ENCODE measurements at places on chromosomes 3 and 15.

DNA sequence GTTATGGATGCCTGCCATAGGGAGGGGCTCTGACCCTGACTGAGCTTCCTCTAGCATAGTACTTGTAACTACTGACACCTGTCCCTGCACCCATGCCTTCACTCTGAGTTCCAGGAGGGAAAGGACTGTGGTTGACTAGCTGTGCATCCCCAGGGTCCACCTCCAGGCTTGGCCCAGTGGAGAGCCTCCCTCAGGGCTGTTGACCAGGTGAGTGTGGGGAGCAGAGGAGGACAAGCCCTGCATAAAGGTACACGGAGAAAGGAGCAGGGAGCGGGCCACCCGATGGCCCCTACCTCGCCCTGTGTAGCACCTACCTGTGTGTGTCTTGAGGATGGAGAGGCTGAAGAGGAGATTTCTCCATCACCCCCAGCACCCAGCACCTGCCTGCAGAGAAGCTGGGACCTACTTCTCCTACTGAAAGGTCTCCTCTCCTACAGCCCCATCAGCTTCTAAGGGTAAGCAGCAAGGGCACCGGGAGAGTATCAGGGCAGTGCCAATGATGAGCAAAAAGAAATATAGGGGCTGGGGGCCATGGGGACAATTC lies 6.7 kb upstream of the LTF start:
- no peak for DNase-seq

DNA sequence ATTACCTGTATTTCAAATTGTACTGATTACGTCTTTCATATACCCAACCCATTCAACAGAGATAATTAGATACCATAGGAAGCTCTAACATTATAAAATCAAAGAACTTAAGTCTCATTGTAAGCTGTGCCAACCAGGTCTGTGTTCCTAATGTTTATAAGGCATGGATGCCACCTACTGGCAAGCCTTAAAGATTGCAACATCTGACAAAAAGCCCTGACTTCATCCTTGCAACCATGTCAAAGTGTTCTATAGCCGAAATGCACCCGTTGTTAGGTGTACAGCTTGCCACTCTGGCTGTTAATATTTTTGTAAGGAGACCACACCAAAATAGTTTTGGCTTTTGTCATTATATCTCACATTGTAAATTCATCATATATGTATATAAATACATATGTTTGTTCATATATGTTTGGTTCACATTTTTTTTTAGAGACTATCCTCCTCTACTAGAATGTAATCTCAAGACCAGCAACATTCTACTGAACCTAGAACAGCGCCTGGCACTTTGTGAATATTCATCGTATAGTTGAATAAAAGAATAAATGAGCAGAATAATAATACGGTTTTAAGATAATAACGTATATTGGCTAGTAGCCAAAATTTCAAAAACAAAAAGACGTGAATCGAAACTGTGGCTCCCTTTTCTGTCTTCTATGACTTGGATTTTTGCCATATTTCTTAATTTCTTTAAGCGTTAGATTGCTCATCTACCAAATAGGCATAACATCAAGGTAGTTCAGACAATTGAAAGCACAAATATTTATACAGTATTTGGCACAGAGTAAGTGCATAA lies 258.1 kb downstream of the TBL1XR1 start:
- no peak for DNase-seq

DNA sequence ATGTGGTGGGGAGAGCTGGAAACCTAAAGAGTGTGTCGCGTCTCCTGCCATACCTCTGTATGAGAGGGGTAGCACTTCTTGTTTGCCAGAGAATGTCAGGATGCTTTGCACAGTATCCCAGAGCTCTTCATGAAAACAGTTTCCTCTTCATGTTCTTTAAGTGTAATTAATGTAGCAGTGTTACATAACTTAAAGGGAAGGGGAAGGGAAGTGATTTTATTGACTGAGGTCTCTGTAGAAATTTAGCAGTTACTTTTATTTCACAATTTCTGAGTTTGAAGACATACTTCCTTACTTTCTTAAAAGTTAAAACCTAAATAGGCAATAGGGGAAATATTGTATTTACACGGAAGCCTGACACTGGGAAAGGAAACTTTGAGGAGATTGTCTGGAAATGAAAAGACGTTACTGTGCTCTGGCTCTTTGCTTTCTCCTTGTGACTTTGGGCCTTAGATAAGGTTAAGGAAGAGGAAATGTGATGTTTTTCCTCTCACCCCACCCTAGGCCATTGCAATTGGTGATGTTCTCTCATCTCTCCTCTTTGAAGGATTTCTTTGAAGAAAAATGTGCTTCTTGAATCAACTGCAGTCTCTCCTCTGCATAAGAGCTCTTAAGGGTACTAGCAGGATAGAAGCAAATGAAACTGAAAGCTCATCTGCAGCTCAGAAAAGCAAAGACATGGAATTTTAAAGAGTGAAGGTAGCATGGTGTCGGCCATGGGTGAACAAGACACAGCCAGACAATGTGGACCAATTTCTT lies 6.0 kb downstream of the NXPE3 start:
- no peak for DNase-seq

- no peak for DNase-seq
Measured at GRCh38 chr15:70339571-70340493, 242.1 kb upstream of the TLE3 start.

- DNase-seq, result no peak
Measured at GRCh38 chr3:197674741-197675562, 61.8 kb downstream of the RUBCN start.

- DNase-seq, result no peak
Measured at GRCh38 chr15:33190539-33190938, 4.0 kb downstream of the FMN1 start.

GRCh38 chr3:127396473-127396872 lies 108.6 kb upstream of the PRR20G start:
- DNase-seq, result peak; percentile 56

DNA sequence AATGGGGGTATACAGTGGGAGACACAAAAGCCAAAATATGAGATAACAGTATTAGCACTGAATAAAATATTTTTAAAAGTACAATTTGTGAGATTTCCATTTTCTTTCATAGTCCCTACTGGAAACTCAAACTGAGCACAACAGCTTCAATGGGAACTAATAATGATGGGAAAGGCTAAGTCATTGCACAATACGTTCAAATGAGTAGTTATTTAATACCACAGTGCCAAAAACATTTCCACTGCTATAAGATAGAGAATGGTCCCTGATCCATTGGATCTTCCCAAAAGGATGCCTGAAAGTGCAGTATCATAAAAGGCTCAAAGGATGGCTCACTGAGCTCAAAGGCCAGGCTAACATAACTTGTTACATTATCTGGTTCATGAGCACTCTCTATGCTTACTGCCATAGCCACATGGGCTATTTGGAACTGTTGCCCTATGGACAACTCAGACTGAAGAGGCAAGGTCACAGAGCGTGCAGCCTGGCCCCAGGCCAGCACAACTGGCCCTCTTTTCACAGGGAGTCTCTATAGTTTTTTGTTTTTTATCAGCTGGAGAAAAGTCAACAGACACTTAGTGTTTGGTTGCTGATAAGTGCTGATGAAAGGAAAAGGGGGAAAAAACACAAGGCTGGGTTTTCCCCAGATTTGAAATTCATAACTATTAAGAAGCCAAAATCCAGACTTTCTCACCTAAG lies 54.1 kb upstream of the PPIB start:
- DNase-seq, result no peak

GRCh38 chr3:166836836-166837235 lies 543.3 kb downstream of the ZBBX start:
- DNase-seq, result no peak

DNA sequence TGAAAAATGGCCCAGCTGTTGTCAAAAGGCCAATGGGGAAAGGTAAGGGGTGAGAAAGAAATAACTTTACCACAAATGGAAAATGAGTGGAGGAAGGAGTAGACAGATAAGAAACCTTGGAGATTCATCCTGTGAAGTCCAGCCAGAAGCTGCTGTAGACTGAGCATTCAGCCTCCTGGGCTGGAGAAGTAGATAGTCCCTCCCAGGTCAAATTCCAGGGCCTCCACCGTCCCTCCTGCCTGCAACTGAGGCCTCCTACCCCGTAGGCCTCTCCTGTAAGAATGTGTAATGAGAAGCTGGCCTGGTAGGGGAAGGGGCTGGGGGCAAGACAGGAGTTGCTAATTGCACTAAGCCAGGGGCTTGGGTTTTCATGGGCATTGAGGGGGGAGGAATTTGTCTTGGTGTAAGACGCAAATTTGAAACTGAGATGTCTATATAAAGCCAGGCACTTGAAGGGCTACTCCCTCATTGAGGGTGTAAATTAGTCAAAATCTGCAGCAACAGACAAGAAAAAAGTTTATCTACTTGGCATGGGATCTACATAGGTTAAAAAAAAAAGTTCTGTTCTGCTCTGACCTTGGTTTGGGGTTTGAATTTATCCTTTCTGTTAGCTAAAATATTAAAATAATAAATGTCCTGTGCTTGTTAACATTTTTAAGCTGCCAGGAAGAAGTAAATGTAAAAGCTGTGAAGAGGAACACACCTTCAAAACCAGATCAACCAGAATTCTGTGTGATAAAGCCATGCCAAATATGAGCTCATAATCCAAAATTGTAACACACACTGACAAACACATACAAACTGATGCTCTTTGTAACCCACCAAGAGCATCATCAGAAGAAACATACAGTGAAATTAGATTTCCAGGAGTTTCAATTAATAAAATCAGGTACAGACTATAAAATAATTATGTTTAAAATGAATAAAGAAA lies 1.7 kb upstream of the RBP2 start:
- DNase-seq, result no peak

DNA sequence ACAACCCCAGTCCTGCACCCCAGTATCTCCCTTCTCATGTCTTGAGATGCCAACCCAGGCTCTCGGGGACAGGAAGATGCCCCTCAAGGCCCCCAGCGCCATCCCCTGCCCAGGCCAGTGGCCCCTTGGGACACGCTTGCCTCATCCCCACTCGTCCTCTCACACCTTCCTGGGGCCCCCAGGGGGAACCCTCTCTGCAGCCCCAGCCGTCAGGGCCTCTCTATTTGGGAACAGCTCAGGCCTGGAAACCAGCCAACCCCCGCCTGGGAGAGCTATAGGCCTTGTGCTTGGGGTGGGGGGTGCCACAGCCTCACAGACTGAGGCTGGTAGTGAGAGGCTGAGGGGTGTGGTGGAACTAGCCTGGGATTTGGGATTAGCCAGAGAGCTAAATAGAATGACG lies 7.8 kb downstream of the LINGO1 start:
- no peak for DNase-seq

- no peak for DNase-seq
Measured at GRCh38 chr3:13403847-13404246, 16.3 kb downstream of the NUP210 start.

DNA sequence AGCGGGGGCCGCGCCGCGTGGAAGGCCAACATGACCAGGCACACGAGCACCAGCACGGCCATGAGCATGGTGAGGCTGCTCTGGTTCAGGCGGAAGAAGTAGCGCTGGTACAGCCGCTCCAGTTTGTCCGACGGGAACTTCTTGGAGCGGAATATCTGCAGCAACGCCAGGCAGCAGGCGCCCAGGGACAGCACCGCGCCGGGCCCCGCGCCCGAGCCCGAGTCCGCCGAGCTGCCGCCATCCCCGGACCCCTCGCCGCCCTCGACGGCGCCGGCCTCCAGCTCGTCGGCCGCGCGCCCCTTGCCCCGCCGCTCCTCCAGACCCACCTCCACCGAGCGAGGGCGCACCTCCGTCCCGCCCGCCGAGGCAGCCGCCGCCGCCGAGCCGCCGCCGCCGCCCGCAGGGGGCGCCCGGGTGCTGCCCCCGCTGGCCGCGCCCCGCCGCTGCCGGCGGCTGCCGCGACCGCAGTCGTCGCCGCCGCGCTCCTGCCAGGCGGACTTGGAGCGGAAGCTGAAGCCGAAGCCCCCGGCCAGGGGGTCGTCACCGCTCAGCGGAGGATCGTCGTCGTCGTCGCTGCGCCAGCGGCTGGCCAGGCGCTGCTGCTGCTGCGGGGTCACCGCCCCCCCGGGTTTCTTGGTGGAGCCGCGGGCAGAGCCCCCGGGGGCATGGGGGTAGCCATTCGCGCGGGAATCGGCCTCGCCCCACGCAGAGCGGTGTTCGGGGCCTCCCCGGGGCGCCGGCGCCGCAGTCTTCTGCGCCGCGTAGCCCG lies 957 bp downstream of the ADCY5 start:
- DNase-seq, result no peak

DNA sequence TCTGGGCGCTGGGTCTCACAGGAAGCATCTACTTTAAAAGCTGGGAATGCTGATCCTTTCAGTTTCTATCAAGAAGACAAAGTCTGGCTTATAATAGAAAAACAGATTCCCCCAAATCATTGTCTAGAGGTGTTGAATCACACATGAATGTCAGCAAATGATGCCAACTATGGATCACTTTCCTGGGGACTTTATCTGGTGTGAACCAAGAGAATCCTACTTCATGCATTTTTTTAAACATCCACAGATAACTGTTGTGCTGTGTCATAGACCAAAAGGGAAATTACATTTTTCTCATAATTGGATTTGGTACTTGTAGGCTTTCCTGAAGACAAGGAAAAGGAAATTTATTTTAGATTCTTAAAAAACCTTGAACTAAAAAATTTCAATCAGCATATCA lies 132.7 kb downstream of the CD47 start:
- DNase-seq, result no peak

DNA sequence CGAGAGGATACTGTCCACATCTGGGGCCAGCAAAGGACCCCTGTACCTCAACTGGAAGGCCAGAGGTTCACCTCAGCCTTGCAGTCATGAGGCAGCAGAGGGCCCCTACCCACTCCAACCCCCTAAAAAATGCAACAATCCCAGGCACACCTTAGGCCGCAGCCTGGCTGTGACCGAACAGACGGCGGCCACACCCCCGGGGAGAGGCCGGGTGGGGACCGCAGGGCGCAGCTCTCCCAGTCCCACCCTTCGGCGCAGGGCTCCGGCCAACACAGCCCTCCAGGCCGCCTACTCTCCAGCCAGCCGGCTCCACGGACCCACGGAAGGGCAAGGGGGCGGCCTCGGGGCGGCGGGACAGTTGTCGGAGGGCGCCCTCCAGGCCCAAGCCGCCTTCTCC lies 457 bp upstream of the DNAJA4 start:
- DNase-seq, result no peak

- no peak for DNase-seq
Measured at GRCh38 chr3:187717572-187717971, 15.2 kb upstream of the RTP2 start.

- DNase-seq, result no peak
Measured at GRCh38 chr15:72599855-72600464, 54.5 kb upstream of the GOLGA6B start.

DNA sequence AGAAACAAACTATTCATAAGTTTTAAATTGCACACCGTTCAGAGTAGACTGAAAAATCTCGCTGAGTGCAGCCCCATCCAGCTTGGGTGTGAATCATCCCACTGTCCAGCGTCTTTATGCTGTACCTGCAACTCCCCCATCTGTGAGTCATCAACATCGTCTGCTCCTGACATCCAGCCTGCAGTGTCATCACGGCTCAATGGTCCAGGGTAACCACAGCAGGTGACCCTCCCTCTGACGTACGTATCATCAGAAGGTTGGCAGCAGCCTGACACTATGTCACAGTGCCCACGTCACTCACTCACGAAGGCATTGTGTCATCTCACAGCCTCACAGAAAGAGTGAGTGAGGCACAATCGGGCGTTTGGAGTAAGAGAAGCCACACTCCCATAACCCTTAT lies 65.2 kb downstream of the TPRA1 start:
- no peak for DNase-seq

Measured in suprapubic skin (tissue), 4 donors.